Activated CD4-positive, alpha-beta T cell treated with anti-CD3 and anti-CD28 coated beads, Interleukin-2, amount 50 U/mL, for 24 hours (primary cell): ENCODE measurements at places on chromosomes 16 and 17.

- peak; percentile 14 for DNase-seq
Observed at GRCh38 chr17:58577696-58578095, 63.3 kb upstream of the MTMR4 start.

GRCh38 chr16:3576211-3576610 is 992 bp downstream of the NLRC3 start:
- no peak for DNase-seq

DNA sequence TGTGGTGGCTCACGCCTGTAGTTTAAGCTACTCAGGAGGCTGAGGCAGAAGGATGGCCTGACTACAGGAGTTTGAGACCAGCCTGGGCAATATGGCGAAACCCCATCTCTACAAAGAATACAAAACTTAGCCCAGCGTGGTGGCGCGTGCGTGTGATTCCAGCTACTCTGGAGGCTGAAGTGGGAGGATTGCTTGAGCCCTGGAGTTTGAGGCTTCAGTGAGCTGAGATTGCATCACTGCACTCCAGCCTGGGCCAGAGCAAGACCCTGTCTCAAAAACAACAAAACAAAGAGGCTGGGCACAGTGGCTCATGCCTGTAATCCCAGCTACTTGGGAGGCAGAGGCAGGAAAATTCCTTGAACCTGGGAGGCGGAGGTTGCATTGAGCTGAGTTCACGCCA is 7.0 kb upstream of the CSNK1D start:
- no peak for DNase-seq

DNA sequence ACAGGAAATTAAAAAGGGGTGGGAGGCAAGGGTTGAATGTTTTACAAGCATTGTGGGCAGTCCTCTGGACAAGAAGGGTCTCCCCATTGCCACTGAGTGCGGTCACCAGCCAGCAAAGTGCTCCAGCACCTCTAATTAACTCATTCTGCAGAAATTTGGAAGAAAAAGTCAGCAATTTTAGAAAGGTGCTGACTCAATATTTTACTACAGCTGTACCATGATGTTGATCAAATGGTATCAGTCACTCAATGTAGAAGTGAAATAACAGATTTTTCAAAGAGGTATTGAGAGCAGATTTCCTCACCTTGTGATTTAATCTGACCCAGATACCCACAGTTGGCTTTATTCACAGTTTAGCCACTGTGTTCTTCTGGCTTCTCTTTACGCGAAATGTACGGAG is 96.7 kb downstream of the PMP22 start:
- DNase-seq: no peak

GRCh38 chr17:33330877-33331276 is 37.8 kb upstream of the ASIC2 start:
- no peak for DNase-seq

DNA sequence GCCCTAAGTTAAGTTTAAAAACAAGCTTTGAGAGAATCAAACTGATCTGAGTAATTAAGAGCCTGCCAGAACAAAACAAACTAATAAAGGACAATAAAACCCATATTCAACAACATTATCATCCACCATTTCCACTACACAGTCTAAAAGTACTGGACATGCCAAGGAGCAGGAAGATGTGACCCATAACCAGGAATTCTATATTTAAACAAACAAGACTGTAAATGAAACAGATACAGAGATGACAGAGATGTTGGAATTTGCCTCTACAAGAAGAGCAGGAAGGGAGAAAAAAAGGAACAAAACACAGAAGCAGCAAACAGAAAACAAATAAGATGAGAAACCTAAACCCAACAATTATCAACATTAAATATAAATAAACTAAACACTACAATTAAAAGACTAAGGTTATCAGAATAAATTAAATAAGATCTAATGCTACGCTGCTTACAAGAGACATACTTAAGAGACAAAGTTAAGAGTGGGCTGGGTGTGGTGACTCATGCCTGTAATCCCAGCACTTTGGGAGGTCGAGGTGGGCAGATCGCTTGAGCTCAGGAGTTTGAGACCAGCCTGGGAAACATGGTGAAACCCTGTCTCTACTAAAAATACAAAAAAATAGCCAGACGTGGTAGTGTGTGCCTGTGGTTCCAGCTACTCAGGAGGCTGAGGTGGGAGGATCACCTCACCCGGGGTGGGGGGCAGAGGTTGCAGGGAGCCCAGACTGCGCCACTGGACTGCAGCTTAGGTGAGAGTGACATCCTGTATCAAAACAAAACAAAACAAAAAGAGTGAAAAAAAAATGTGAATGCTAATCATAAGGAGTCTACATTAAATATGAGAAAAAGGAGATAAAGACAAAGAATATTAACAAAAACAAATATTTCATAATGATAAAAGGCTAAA is 50.6 kb downstream of the CREBBP start:
- no peak for DNase-seq

DNA sequence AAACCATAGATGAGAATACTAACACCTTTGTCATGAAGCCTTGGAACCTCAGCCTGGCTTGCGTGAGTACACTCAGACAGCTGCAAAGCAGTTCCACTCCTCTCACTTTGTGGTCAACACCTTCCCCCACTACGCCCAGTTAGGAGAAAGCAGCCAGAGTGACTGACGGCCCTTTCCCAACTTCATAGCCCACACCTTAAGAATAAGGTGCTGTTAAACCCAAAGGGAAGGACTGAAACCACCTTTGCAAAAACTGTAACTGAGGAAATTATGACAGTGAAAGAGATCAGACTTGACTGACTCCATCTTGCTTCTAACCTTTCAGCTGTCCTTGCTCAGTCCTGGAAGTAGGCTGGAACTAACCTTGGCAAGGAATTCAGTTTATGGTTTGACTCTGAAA is 13.7 kb downstream of the N4BP1 start:
- DNase-seq: no peak

DNA sequence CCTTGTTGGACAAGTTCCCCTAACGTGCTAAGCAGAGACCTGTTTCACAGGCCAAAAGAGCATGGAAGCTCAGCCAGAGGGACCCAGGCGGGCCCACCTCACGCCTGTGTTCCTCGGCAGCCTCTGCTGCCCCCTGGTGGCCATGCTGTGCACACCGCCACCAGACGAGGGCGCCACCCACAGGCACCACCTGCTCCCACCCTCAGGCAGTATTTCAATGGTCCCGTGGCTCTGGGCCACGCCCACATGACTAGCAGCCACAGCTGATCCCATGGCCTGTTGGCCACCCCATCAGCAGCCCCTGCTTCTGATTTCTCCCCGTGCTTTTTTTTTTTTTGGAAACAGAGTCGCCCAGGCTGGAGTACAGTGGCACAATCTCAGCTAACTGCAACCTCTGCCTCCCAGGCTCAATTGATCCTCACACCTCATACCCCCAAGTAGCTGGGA is 18.9 kb downstream of the MPG start:
- peak; percentile 83 for DNase-seq

GRCh38 chr16:27347930-27348685 is 34.3 kb downstream of the IL4R start:
- no peak for DNase-seq

- DNase-seq: no peak
Observed at GRCh38 chr16:55035956-55036355, 105.3 kb downstream of the IRX5 start.

- DNase-seq: no peak
Observed at GRCh38 chr17:59829217-59830006, 63.3 kb downstream of the TUBD1 start.

DNA sequence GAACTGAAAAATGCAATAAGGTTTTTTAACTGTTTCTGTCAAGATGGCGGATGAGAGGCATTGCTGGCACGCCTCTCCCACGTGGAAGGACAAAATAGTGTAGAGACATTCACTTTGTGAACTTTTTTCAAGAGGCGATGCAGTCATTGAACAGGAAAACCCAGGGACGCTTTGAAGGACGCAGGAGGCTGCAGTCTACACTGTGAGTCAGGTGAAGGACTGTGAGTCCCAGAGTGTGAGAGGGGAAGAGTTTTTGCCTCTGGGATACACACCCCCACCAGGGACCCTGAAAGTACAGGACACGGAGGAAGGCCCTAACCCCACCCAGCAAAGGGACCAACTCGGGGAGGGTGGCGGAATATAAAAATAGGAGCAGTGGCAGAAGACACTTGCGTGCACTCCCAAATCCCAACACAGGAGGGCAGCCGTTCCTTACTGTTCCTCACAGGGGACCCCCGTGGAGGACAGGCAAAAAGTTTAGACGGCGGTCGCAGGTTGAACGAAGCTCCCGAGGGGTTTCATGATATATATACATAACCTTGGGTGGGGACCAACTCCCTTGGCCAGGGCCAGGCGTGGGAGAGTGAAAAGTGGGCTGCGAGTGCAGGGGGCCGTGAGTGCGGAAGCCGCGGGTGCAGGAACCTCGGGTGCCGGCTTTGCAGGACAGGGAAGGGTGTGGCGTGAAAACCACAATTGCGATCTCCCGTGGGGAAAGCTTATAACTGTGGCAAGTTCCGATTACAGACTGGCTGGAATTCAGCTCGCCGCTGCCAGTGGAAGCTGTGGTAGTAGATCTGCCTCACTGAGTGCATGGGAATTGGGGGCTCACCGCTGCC is 82.0 kb upstream of the ALOX12 start:
- peak; percentile 51 for DNase-seq

DNA sequence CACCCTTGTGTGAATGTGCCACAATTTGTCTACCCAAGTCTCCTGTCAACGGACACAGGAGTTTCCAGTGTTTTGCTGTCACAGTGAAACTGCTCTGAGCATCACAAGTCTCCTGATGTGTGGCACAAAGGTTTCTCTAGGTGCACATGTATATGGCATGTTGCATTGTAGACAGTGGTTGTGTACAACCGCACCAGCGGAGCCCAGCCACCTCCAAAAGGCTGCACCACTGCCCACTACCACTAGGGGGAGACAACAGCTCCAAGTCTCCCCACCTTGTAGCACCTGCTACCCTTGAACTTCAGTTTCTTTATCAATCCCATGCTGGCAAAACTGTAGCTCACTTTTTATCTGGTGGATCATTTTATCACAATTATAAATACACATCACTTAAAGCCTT is 95.5 kb upstream of the ZNF469 start:
- no peak for DNase-seq

GRCh38 chr17:48492401-48493298 is 38.2 kb downstream of the HOXB1 start:
- DNase-seq: peak; percentile 42
